ENCODE measurements at places on chromosomes 2 and 18. TPM values are rescaled to one million over a fixed set of nuclear protein-coding genes. Genes with fewer than 3 reads are reported as not detected.

DNA sequence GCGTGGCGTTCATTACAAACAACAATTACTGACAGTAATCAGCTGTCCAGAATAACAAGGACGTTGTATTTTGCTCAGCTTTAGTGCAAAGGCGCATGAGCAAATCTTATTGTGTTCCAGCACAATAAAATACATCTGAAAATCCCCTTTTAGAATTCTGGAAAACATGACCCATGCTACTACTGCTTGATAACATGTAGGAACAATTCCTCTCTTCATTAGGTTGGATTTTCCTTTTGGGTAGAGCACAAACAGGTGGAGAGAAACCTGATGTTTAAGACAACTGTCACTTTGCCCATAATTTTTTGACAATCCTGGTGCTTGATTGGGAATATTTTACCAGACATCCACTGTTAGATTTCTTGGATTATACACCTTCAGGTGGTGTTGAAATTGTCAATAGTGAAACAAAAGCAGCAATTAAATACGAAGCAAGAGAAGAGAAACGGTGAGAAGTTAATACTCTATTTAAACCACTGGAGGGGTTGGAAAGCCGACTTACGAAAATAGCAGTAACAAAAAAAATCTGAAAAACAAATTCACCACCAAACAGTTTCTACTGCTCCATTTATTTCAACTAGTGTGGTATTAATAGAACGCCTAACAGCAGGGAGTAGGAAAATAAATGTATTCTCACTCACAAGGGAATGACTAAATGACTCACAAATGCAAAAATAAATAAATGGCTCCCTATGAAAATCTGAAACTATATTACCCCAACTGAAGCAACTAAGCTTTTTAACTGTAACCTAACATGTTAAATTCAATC, 102.7 kb downstream of the CPO start:
- DNase-seq: peak; percentile 82
- H3K27ac ChIP-seq: no peak overlapping the region
- no peaks in the 10 kb centered on the region for H3K27me3 ChIP-seq

DNA sequence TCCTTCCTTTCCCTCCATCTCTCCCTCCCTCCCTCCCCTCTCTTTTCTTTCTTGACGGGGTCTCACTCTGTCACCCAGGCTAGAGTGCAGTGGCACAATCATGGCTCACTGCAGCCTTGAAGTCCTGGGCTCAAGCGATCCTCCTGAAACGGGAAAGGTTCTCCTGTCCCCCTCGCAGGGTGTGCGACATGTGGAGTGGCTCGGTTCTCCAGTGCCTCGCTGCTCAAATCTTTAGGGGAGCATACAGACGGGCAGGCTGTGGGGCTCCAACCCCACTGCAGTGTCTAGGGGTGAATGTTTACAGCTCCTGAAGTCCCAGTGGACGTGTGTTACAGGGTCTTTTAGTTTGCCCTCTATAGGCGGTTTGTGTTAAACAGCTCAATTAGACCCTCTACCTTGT, 74.0 kb downstream of the MEX3C start:
- DNase-seq: no peak
- H3K36me3 ChIP-seq: no peaks in the 10 kb centered on the region
- H3K27me3 ChIP-seq: no peaks in the 10 kb centered on the region

GRCh38 chr2:207929923-207930322, 95.4 kb downstream of the PLEKHM3 start:
- H3K27ac ChIP-seq: no peak overlapping the region
- H3K4me3 ChIP-seq: no peak overlapping the region
- no peaks in the 10 kb centered on the region for H3K36me3 ChIP-seq
- no peak for DNase-seq

- H3K4me3 ChIP-seq: no peak overlapping the region
- H3K36me3 ChIP-seq: no peaks in the 10 kb centered on the region
- no peak overlapping the region for H3K27ac ChIP-seq
- DNase-seq: peak; percentile 87
- H3K4me1 ChIP-seq: no peaks in the 10 kb centered on the region
- no peaks in the 10 kb centered on the region for H3K27me3 ChIP-seq
These were observed 219.6 kb downstream of the SNTG2 start for GRCh38 chr2:1170241-1170640.

DNA sequence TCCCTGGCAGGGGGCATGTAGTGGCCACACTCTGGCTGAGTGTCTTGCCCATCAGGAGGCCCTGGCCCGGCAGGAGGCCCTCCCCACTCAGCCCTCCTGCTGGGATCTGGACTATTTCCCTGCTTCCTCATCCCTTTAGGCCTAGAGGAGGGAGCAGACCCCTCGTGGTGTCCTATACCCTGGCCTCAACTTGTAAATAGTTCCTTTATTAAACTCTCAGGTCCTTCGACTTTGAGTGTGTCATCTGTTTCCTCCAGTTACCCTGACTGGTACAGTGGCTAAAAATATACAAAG, 166.7 kb upstream of the GLI2 start:
- no peaks in the 10 kb centered on the region for H3K36me3 ChIP-seq
- no peak overlapping the region for H3K4me3 ChIP-seq
- H3K27ac ChIP-seq: no peak overlapping the region
- DNase-seq: no peak
- H3K4me1 ChIP-seq: peaks cover 27% of the 10 kb centered on the region
- no peaks in the 10 kb centered on the region for H3K27me3 ChIP-seq

DNA sequence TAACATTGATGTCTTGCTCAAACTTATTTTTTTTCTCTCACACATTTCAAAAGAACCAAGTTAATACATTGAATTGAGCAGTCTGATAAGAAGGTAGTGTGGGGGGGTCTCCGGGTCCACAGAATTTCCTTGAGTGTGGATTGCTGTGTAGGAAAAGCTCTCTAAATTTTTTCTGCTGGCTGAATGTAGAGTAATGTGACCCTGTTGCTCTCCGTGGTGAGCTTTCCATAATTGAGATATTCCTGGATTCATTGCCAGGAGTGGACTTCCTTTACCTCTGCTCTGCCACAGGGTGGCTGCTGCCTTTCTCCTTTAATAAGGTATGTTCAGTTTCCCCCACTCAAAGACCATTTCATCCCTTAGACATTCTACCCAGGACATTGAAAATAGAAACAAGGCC, 50.9 kb downstream of the PKP4 start:
- no peaks in the 10 kb centered on the region for H3K27me3 ChIP-seq
- H3K4me1 ChIP-seq: peaks cover 11% of the 10 kb centered on the region
- no peak overlapping the region for H3K27ac ChIP-seq
- H3K4me3 ChIP-seq: no peak overlapping the region

- DNase-seq: peak; percentile 62
- no peak overlapping the region for H3K4me3 ChIP-seq
- no peaks in the 10 kb centered on the region for H3K36me3 ChIP-seq
- no peaks in the 10 kb centered on the region for H3K27me3 ChIP-seq
- no peaks in the 10 kb centered on the region for H3K4me1 ChIP-seq
These were observed 108.4 kb downstream of the MRO start for GRCh38 chr18:50711386-50711785.

DNA sequence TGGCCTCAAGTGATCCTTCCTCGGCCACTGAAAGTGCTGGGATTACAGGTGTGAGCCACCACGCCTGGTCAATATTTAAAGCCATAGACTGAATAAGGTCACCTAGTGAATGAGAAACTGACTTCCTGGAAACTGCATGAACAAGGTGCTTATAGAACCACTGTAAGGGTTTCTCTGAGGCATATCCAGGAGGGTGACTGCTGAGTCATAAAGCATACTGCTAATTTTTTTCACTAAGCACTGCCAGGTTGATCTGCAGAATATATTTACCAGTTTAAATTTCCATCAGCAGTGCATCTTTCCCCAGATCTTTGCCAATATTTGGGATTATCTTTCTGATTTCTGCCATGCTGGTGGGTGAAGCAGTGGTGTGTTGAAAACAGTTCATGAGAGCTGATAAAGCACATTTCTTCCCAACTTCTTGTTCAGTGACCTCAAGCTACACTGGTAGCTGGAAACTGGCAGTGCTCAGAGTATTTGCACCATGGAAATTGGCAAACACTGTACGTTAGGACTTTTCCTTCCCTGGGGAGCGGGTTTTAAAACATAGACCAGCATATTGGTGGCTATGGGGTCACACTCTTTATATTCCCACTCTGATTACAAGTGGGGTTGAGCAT, 4.2 kb upstream of the CLIP4 start:
- no peaks in the 10 kb centered on the region for H3K36me3 ChIP-seq
- H3K4me3 ChIP-seq: no peak overlapping the region
- H3K27me3 ChIP-seq: no peaks in the 10 kb centered on the region
- DNase-seq: no peak

- H3K27ac ChIP-seq: no peak overlapping the region
- no peaks in the 10 kb centered on the region for H3K36me3 ChIP-seq
- no peak overlapping the region for H3K4me3 ChIP-seq
- no peaks in the 10 kb centered on the region for H3K4me1 ChIP-seq
- peak; percentile 81 for DNase-seq
These were observed 119.2 kb downstream of the CYP26B1 start for GRCh38 chr2:72028351-72028995.

DNA sequence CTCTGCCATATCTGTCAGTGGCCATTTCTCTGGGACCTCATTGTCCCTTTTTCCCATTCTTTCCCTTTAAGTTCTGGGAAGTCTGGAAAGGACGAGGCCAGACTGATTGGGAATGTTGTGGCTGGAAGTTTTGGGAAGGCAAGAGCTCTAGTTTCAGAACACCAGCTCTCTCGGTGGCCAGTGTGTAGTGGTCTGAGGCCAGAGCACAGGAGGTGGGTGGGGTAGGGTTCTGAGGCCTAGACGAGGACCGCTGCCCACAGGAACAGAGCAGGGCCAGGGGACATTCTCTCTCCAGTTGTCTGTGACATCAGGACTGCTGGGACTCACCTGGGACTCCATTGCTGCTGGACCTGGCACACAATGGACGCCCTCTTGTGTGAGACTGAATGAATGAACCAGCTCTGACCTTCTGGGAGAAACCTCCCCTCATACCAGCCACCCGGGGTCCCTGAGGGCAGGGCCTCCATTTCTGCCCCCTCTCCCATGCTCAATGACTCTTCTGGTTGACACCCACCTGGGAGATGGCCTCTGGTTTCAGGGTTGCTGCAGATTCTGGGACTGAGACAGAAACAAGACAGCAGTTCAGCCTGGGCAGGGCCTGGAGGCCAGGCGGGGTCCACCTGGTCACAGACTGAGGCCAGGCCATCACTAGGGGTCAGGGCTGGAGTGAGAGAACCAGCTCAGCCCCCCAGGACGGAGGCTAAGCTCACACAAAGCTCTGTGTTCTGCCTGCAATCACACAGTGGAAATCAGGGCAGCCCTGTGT, 8.4 kb upstream of the NPPC start:
- no peaks in the 10 kb centered on the region for H3K4me1 ChIP-seq
- no peaks in the 10 kb centered on the region for H3K36me3 ChIP-seq
- DNase-seq: peak; percentile 72
- H3K27ac ChIP-seq: no peak overlapping the region
- no peak overlapping the region for H3K4me3 ChIP-seq
- peaks cover 27% of the 10 kb centered on the region for H3K27me3 ChIP-seq

GRCh38 chr2:150571121-150571520, 83.7 kb upstream of the RND3 start:
- DNase-seq: no peak
- H3K4me3 ChIP-seq: no peak overlapping the region
- no peaks in the 10 kb centered on the region for H3K36me3 ChIP-seq
- peak overlapping the region; percentile 71 for H3K27ac ChIP-seq
- H3K4me1 ChIP-seq: peaks cover 38% of the 10 kb centered on the region

DNA sequence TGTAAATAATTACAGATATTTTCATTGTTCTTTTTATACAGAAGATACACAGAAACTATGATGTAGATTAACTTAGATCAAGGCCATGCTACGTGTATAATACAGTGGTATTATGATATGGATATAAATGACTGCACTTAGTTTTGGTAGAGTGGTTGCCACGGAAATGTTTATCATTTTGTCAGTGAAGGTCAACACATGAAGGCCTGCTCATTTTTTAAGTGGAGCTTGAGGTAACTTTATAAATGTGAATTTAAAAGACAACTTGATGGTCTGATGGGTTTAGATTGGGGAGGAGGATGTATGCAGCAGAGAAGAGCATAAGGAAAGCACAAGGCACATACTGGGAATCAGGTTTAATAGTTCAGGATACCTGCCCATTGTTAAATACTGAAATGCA, 14.4 kb upstream of the BBS5 start:
- no peak for DNase-seq
- no peaks in the 10 kb centered on the region for H3K36me3 ChIP-seq
- no peak overlapping the region for H3K27ac ChIP-seq
- no peaks in the 10 kb centered on the region for H3K27me3 ChIP-seq
- H3K4me3 ChIP-seq: no peak overlapping the region

- no peaks in the 10 kb centered on the region for H3K36me3 ChIP-seq
- peaks cover 3% of the 10 kb centered on the region for H3K4me1 ChIP-seq
- no peak overlapping the region for H3K4me3 ChIP-seq
- H3K27ac ChIP-seq: no peak overlapping the region
- no peaks in the 10 kb centered on the region for H3K27me3 ChIP-seq
- no peak for DNase-seq
These were observed 267.2 kb downstream of the HRH4 start for GRCh38 chr18:24727685-24728084.

GRCh38 chr18:35247412-35248249, 6.8 kb downstream of the ZNF397 start:
- no peak overlapping the region for H3K4me3 ChIP-seq
- no peaks in the 10 kb centered on the region for H3K4me1 ChIP-seq
- no peaks in the 10 kb centered on the region for H3K27me3 ChIP-seq
- no peak overlapping the region for H3K27ac ChIP-seq
- H3K36me3 ChIP-seq: peaks cover 64% of the 10 kb centered on the region

The XDH gene
- under 0.01 TPM for total RNA-seq

The DYNAP gene
- total RNA-seq: not detected

The CKAP2L gene
- total RNA-seq: 1.5 TPM

The CNOT11 gene
- total RNA-seq: 45.1 TPM

The IL36B gene
- total RNA-seq: not detected
